NCI-H1417 (cell line): ENCODE measurements at places on chromosomes 11 and 22.

DNA sequence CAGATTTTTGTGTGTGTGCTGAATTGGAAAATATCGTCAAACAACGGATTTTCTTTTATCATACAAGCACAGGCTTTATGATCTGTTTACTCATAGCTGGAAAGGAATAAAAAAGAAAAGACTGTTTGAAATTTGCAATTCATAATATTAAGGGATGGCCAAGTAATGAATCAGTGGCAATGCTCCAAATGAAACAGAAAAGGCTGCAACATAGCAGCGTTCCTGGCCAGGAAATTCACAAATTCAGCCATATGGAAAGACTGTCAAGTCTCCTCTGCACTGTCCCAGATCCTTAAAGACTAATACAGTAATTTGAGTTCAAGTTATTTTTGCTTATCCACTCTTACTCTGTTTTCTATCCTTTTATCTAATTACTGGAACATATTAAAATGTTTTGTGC lies 98.2 kb downstream of the MSANTD4 start:
- DNase-seq: no peak

DNA sequence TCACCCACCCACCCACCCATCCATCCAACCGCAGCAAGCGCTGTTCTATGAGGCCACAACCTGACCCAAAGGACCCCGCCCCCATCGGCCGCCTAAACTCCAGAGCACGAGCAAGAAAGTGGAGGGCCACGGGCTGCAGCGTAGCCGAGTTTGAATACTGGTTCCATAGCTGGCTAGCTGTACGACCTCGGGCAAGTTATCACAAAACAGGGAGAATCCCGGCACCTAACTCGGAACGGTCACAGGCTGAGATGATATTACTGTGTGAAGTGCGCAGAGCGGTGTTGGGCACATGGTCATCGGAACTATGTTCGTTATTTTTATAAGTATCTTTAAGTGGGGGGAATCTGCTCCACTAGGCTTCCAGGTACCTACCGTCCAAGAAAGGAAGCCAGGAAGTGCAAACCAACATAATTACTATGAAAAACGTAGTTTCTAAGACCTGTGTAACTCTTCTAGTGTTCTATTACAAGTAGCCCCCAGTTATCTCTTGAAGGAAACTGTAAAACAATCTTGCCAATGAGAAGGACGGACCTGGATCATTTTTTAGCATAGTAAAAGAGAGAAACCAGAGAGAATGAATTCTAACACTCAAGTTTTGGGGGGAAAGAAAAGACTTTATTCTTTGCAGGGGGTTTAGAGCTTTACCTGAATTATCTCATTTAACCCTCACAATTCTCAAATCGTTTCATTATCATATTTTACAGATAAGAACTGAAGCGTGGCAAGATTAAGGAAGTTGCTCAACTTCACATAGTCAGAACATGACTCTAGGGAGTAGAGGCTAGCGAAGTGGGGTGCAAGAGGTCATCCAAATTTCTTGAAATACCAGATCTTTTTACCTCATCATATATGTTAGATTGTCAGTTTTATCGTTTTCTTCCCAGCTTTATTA lies 663 bp upstream of the BUD13 start:
- DNase-seq: no peak

DNA sequence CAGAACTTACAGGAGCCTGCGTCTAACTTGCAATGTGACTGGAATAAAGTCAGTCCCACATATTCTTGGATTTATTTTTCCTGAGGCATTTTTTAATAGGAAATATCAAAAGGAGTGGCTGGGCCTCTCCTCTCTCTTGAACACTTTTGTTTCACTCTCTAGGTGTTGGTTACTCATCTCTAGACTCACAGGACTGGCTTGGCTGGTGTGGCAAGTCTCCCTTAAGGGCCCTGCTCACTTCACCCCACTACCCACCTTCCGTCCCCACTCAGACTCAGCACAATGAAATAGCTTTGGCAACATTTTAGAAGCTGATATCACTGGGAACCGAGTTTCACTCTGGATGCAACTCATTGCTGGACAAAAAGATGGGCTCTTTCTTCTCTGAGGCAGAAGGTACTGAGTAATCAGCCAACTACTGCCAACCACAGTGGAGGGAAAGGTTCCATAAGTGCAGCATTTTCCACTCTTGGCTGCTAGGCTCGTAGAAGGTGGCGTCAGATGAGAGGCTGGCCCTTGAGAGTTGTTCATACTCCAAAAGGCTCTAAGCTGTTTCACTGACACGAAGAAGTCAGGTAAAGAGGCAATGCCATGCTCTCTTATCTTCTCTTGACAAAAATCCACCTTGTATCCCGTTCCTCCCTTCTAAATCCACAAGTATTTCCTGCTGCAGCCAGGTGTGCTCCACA lies 390.6 kb downstream of the SOX6 start:
- peak; percentile 54 for DNase-seq

DNA sequence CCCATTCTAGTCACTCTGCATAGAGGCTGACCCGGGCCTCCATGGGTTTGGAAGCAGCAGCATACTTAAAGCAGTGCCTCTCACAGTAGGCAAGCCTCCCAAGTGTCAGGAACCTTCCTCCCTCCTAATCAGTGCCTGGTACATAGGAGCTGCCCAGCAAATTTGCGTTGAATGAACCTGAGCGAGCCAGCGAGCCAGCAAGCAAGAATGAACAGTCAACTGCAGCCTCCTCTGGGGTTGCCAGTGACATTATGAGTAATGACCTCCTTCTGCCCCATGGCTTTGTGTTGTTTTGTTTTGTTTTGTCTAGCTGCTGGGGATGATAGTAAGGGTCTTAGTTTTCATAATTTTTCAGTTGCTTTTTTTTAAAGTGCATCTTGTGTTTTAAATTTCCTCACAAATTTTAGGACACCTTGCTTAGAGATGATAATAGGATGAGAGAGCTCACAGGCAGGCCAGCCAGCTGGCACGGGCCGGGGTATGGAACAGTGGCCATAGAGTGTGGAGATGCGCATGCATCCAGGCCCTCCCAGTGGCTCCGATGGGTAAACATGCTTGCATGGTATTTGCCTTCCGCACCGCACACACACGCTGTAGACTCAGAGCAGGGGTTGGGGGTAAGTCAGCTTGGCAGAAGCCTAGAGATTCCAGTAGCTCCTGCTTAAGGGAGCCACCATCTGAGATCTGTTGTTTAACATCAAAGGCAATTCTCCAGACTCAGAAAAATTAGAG lies 36.1 kb downstream of the TTC12 start:
- DNase-seq: no peak

DNA sequence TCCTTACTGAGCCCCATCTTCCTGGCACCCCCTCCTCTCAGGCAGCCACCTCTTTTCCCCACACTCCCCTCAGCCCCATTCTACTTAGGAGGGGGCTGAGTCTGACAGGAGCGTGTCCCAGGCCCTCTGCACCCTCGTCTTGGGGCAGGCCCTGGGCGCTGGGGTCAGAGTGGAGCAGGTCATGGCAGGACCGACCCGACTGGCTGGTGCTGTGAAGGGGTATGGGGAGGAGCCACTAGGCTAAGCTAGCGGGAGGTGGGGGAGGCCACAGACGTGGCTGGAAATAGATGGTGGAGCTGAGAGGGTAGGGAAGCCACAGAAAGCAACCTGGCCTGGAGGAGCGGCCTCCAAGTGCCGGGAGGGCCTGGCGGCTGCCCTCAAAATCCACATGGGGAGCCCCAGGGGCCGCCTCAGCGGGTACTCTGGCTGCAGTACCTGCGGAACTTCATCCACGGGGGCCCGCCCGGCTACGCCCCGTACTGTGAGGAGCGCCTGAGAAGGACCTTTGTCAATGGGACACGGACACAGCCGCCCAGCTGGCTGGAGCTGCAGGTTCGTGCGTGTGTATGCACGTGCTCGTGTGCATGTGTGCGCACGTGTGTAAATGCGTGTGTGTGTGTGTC lies 61.7 kb downstream of the MYO7A start:
- no peak for DNase-seq

GRCh38 chr11:130649801-130650200 lies 201.4 kb downstream of the ADAMTS15 start:
- no peak for DNase-seq

GRCh38 chr11:6283453-6284023 lies 23.9 kb downstream of the CCKBR start:
- no peak for DNase-seq

DNA sequence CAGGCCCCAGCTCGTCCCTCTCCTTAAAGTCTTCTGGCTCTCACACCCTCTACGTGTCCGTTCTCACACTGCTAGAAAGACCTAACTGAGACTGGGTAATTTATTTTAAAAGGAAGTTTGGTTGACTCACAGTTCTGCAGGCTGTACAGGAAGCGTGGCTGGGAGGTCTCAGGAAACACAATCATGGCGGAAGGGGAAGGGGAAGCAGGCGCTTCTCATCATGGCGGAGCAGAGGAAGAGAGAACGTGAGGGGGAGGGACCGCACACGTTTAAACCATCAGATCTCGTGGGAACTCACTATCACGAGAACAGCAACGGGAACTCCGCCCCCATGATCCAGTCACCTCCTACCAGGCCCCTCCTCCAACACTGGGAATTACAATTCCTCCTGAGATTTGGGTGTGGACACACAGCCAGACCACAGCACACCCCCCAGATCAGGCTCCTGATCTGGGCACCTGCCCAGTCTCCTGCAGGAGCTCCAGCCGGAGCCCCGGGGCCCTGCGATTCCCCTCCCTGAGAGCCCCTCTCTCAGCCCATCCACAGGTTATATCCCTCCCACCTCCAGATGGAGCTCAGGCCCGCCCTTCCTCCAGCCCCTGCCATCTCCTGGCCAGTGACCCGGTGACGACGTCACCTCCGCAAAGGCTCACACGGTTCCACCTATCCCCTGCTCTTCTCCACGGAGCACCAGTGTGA lies 170.2 kb downstream of the BRD1 start:
- DNase-seq: no peak

GRCh38 chr11:6268820-6269219 lies 9.2 kb downstream of the CCKBR start:
- no peak for DNase-seq

DNA sequence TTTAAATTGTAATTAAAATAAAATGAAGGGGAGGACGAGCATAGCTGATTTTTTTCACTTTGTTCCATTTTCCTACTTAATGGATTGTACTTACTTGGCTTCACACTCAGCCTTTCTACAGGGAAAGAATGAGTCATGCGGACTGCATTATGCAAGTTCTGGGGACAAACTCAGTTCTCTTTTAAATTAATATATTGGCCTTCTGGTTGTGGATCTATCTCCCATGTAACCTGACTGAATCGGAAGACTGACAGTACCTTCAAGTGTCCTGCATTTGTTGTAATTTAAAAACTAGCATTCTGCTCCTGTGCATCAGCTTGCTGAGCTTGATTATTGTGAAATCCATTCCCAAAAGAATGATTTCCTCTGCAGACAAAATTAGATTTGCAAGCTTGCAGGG lies 12.2 kb downstream of the OR8D1 start:
- DNase-seq: no peak

DNA sequence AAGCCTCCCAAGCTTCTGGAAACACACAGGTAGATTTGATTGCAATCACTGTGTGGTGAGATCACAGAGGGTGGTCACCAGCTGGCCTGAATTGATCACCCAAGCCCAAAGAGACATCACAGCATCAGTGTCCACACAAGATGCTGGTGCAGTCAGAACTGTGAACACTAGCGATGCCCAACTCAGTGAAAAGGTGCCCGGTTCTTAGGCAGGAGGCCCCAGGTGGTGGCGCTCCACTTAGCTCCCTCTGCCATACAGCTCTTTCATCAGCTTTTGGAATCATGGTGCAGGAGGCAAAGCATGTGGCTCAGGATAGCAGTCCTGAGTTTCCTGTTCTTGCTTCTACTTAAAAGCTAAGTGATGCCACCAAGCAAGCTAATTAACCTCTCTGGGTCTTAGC lies 11.1 kb downstream of the DGCR2 start:
- DNase-seq: peak; percentile 1

DNA sequence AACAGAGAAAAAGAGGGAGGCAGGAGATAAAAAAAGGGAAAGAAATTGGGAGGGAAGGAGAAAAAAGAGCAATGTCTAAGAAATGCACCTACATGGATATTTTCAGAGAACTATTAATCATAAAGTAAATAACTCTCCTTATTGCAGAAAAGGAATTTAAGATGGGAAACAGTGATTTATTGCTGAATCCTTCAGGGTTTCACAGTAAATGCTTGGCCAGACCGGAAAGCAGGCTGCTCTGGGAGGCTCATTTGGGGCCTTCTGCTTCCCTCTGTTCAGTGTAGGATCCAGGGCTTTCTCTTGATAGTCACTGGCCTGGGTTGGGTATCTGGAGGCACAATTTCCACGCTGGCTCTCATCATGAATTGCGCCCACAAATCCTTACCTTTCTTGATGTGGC lies 324.3 kb upstream of the SORL1-AS1 start:
- DNase-seq: no peak

GRCh38 chr11:112770487-112770886 lies 190.7 kb upstream of the NCAM1 start:
- no peak for DNase-seq

GRCh38 chr11:1055109-1055703 lies 18.7 kb upstream of the MUC6 start:
- no peak for DNase-seq

DNA sequence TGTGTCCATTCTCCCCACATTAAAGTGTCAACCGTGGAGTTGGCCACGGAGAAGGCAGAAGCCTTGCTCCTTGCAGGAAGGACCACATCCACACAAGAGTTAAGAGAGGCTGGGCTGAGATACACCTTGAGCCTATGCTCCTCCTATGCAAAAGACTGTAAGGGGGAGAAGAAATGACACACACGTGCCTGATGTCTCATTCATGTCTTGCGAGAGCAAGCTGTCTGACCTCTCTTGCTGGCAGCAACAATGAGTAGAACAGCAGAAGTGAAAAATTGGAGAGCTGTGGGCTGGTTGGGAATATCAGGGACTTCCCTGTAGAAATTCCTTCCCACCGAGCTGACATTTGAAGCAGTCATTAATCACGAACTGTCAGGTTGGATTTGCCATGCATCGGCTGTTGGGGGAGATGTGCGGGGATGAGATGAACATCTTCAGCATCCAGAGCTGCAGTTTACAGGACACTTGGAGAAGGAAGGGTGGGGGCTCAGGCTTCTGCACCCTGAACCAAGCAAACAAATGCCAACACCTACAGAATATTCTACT lies 139.3 kb downstream of the MYO18B start:
- DNase-seq: no peak

DNA sequence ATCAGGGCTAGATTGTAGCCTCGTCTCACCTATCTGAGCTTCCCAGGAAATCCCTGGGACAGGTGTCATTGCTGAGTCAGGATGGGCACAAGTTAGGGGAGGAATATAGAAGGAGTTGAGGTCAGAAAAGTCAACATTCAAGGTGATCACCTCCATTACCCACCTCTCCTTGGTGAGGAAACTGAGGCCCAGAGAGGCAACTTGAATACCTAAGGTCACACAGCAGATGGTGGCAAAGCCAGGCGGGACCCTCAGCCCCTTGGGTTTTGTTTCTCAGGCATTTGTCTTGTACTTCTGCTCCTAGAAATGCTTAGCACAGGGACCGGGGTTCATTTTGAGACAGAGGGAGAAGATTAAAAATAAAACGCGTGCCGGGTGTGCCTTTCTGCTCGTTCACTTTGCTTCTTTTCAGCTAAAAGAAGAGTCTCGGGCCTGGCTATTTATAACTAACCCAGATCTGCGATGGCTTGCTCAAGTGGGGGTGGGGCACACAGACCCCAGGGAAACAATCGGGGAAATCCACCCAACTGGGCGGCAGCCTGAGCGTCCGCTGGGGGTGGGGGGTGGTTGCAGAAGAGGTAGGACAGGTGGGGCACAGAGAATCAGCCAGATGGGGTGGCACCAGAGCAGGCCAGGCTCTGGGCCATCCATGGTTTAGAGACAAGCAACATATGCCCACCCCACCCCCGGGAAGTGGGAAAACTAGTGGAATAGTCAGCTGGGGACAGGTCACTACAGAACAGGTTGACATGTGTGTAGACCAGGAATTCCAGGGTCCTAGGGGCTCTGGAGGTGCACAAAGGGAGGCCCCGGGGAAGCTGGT lies 3.9 kb upstream of the GNAZ start:
- DNase-seq: no peak
